ENCODE measurements at places on chromosomes 2 and 18.
A peak's percentile ranks its signal among the peaks of the same experiment; 100 is the strongest.

DNA sequence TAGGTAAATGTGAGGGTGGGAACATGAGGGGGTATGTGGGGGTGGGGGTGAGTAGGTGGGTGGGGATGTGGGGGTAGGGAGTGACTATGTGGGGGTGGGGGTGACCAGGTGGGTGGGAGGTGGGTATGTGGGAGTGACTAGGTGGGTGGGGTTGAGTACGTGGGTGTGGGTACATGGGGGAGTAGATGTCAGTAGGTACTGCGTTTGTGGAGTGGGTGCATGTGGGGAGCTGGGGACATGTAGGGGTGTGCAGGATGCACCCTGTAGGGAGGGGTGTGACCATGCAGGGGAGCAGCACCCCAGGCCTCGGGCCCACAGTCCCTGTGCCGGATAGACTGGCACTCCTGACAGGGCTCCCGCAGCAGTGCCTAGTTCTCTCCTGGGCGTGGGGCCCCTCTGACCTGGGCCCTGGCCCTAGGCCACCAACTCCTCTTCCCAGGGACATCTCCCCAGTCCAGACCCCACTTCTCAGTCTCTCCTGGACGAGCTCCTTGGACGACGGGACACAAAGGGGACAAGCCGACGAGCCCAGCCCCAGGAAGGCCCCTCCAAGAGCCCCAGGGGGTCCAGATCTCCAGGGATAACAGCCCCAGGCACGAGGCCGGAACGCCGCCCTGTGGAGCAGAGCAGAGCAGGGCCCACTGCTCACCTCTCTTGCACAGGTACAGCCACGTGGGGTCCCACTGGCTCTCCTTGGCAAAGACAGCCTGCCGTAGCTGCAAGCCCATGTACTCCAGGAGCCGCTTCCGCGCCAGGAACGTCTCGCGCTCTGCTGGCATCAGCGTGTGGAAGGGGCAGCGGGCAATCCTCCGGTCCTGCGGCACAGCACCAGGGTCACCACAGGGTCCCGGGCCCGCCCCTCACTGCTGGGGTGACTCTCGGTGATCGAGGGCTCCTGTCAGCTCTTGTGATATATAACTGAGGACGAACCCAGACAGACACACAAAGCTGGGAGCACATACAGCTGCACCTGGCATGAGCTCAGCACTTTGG lies 58.2 kb downstream of the ANKMY1 start:
- DNase-seq = no peak

DNA sequence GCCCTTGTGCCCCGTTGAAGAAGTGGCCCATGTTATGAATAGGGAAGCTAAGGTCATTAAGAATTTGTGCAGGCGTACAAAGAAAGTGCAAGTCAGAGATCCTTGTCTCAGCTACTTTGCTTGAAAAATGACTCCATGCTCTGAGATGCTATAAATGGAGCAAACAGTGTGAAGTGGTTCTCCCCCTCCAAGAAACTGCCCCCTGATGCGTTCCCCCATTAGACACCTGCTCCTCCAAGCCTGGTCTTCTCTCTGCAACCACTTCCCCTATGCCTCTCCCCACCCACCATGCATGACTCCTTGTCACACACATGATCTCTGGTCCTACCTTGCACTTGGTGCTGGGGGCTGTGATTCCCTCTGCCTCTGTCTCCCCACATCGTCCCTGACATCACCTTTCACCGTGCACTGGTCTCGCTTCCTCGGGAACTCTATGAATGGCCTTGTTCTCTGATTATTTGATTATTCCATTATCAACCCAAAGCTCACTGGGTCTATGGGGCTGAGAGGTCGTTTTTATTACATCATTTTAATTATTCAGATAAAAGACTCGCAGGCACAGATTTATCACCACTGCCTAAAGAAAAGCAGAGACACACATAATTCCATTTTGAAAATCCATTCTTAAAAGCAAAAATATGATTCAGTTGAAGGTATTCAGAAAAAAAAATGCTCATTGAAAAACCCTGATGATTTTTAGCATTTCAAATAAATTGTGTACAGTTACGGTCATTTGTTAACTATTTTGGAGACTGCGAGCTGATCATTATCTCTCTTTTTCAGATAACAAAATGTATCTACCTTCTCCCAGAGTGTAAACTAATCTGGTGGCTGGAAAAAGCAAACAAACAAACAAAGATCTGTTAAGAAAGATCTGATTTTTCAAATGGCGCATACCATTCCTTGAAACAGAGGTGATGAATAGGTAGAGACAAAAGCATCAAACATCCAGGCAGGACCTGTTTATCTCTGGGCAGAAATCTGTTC lies 294.9 kb downstream of the SOX11 start:
- no peak for DNase-seq

- no peak for DNase-seq
Observed at GRCh38 chr2:175766880-175767279, 235.2 kb downstream of the LNPK start.

DNA sequence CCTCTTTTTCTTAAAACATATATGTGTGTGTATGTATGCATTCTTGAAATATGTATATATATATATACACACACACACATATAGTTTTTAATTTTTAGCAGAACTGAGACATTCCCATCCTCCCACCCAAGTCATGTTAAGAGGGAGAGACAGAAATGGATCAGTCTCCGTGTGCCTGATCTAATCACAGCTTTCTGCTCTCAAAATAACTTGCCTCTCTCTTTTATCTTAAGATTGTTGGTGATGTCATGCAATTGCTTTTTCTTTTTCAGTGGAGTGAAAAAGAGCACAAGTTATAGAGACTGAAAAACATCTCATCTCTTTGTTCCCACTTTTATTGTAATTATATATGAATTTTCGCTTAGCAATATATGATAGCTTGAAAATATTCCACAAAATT lies 279.9 kb upstream of the DOK6 start:
- DNase-seq = no peak

- DNase-seq = no peak
Observed at GRCh38 chr2:152307863-152308262, 27.1 kb upstream of the FMNL2 start.

DNA sequence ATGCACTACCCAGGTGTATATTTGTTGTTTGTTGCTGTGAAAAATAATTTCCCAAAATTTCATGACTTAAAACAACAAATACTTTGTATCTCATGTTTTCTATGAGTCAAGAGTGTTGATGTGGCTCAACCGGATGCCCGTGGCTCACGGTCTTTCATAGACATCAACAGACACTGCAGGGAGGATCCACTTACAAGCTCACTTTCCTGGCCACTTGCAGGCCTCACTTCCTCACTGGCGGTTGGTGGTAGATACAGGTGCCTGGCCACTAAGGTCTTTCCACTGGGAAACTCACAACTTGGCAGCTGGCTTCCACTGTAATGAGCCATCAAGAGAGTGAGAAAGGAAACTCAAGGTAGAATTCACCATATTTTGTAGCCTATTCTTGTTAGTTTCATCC lies 662.9 kb downstream of the IRS1 start:
- no peak for DNase-seq

DNA sequence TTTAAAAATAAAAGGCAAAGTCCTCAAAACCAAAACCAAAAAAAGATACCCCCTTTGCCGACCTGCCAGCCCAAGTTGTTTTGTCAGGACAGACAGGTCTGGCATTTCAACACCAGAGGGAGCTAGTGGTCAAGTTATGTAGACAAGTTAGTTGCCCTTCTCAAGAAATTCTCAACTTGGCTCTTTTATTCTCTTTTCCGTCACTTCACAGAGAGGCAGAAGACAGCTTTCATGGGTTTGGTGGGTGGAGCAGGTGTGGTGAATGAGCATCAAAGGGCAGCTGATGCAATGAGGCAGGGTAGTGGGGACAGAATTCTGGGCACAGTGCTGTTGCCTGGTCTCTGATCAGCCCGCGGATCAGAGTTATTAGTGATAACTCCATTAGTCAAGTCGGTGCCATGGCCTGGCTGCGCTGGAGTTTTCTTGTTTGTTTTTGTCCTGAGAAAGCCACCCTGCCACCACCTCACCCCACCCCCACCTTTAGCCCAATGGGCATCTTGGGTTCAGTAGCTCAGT lies 303.7 kb upstream of the EPAS1 start:
- peak; percentile 49 for DNase-seq

DNA sequence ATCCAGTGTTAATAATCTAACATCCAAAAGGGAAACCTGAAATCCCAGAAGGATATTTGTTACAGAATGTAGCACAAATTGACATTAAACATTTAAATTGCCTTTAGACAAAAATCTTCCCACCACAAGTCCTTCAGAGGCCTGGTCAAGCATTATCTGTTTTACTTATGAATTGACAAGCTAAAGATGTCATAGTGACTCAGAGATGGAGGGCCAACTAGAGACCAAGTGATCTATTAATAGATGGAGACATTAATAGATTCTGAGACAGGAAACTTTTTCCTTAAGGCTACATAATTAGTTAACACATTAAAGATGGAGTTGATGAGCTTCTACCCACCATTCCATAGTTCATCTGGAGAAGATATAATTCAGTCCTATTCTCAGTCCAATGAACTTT lies 526.2 kb downstream of the IRS1 start:
- no peak for DNase-seq

GRCh38 chr2:43482961-43483360 lies 112.9 kb downstream of the THADA start:
- DNase-seq = no peak

- no peak for DNase-seq
Observed at GRCh38 chr2:150477347-150477746, 10.1 kb downstream of the RND3 start.

GRCh38 chr2:29450596-29451222 lies 335.5 kb downstream of the CLIP4 start:
- DNase-seq = no peak

DNA sequence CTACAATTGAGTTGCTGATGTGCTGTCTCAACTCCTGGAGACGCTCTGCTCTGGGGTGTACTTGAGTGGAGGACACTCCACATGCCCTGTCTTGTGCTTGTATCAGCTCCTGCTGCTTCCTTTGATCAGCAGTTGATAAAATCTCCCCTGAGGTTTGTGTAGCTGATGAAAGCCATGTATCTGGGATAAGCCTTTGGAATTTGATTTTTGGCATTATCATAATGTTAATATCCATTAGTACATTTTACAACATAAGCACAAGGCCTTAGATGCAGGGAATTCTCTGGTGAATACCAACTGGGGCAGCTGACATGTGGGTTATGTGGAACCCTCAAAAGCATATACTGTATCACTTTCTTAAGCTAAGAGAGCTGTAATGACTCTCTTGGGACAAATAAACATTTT lies 222.7 kb upstream of the ITGA4 start:
- DNase-seq = no peak

DNA sequence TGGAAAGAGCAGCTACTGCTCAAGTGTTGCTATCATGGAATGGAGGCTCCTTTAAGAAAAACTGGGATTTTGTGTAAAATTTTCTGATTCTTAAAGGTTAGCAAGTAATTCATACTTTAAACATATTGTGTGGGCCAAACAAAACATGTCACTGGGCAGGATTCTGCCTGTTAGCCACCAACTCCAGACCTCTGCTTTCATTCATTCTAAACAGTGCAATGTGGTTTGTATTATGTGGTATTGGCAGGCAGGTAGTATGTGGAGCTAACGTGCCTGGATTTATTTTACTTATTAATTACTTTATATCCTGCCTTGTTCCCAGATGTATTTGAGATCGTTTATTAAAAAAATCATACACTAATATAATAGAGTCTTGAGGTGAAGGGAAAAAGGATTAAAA lies 1521.3 kb upstream of the ACVR2A start:
- DNase-seq = no peak

DNA sequence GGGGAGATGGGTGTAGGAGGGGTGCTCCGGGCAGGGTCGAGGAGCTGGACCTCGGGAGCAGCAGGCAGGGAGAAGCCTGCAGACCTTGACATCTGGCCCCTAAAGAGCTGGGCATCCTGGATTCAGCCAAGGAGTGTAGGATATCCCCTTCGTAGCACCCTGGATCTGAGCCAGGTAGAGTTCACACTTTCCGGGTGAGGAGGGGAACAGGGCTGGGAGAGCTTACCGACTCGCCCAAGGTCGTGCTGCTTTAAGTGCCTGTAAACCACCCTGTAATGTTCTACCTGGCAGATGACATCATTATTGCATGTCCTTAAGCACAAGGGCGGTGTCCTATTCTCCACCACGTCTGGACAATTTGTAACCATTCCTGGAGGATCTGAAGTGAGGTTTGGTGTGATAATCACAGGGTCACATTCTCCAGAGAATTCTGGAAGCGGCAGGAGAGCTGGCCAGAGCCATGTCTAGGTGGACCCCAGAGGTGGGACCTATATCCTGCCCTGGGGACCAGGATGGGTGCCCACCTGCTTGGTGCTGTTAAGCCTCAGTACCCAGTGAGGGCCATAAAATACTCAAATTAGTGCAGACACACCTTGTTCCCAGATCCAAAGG lies 14.6 kb downstream of the ITM2C start:
- DNase-seq = no peak

- no peak for DNase-seq
Observed at GRCh38 chr2:181203916-181204315, 223.5 kb downstream of the UBE2E3 start.

DNA sequence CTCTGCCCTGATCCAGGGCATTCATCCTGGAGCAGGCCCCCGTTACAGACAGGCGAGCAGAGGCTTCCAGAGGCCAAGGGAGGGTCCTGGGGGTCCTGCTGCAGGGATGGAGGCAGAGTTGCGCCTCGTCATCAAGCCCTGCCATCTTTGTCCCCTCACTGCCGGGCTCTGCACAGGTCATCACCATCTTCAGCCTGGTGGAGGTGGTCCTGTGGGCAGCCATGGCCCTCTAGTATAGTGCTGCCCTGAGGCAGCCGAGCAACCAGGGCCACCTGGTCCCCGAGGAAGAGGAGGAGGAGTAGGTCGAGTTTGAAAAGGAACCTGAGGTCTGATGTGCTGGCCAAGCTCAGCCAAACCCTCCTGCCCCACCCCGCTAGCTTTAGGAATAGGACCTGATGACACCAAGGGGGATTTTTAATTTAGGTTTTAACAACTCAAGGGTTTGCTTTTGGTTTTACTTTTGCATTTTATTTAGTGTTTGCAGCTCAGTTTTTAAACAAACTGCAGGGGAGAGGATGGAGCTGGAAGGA lies 8.8 kb upstream of the ALPI start:
- DNase-seq = no peak

- DNase-seq = no peak
Observed at GRCh38 chr2:121284463-121285449, at the start of gene TFCP2L1. Gene TFCP2L1 (minus strand): TSS chr2:121285202. CDS start chr2:121285109, 93 bp downstream.
